Ascending aorta (tissue), 2 donors: ENCODE measurements at places on chromosomes 4 and X. TPM values are rescaled to one million over a fixed set of nuclear protein-coding genes. Genes with fewer than 3 reads are reported as not detected.

ERVMER34-1 gene
- total RNA-seq, result not detected

STPG2 gene
- not detected for total RNA-seq

NKX3-2 gene
- not detected for total RNA-seq

CDKL2 gene
- not detected for total RNA-seq

KLF8 gene
- 5.7 TPM for total RNA-seq

SCD5 gene
- total RNA-seq, result 28.0 TPM

MMRN1 gene
- total RNA-seq, result 109 TPM

P2RY10 gene
- not detected for total RNA-seq

SPANXB1 gene
- not detected for total RNA-seq

RLIM gene
- 11.9 TPM for total RNA-seq

DUX4 gene
- total RNA-seq, result not detected

TCEAL6 gene
- total RNA-seq, result not detected

SPACA5 gene
- total RNA-seq, result not detected

EDA2R gene
- 0.43 TPM for total RNA-seq

TMEM31 gene
- not detected for total RNA-seq

FMR1NB gene
- not detected for total RNA-seq

FHL1 gene
- total RNA-seq, result 850 TPM

CC2D2A gene
- 2.8 TPM for total RNA-seq

- H3K36me3 ChIP-seq, result no peaks in the 10 kb centered on the region
- H3K4me1 ChIP-seq, result no peaks in the 10 kb centered on the region
- no peaks in the 10 kb centered on the region for H3K27me3 ChIP-seq
- no peak overlapping the region for H3K4me3 ChIP-seq
- H3K27ac ChIP-seq, result no peak overlapping the region
Observed at GRCh38 chrX:154986826-154987575, 35.5 kb downstream of the F8 start.

GRCh38 chr4:168859100-168859499, 151.0 kb downstream of the CBR4 start:
- H3K4me1 ChIP-seq, result peaks cover 12% of the 10 kb centered on the region
- peak overlapping the region; percentile 99 for H3K27ac ChIP-seq
- no peak for DNase-seq
- H3K36me3 ChIP-seq, result peaks cover 24% of the 10 kb centered on the region
- H3K4me3 ChIP-seq, result no peak overlapping the region

- no peaks in the 10 kb centered on the region for H3K27me3 ChIP-seq
- H3K27ac ChIP-seq, result no peak overlapping the region
- DNase-seq, result no peak
- no peaks in the 10 kb centered on the region for H3K4me1 ChIP-seq
Observed at GRCh38 chrX:24214568-24214967, 65.0 kb downstream of the ZFX start.

- H3K36me3 ChIP-seq, result peaks cover 3% of the 10 kb centered on the region
- no peak for DNase-seq
- H3K4me3 ChIP-seq, result no peak overlapping the region
- H3K27ac ChIP-seq, result no peak overlapping the region
- H3K4me1 ChIP-seq, result no peaks in the 10 kb centered on the region
Observed at GRCh38 chr4:1945124-1945895, 63.5 kb downstream of the NELFA start.

DNA sequence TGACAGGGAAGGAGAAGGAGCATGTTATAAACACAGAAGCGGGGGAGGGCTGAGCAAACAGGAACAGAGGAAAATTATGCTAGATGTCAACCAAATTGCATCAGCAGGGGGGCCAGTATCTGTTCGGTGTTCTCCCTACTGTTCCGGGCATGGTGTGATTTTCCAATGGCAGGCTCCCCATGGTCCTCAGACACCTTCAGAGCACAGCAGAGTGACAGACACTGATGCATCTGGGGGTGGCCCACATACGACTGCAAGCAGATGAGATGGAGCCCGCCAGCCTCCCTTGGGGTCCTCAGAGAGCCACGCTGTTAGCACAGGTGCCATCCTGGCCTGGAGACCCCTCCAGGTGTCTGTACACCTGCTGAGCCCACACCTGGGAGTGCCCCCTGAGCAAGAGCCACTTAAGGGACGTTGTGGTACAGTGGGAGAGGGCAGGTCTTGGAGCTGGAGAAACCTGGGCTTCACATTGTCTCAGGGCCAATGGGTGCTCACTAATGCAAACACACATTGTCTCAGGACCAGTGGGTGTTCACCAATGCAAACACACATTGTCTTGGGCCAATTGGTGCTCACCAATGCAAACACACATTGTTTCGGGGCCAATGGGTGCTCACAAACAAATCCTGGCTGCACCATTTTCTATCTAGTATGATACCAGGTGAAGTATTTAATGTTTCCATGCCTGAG, 95.4 kb downstream of the SLC2A9 start:
- H3K36me3 ChIP-seq, result no peaks in the 10 kb centered on the region
- no peak for DNase-seq
- H3K4me3 ChIP-seq, result no peak overlapping the region
- H3K27me3 ChIP-seq, result no peaks in the 10 kb centered on the region
- H3K27ac ChIP-seq, result no peak overlapping the region

GRCh38 chrX:11881485-11882170, 123.6 kb downstream of the MSL3 start:
- H3K27me3 ChIP-seq, result no peaks in the 10 kb centered on the region
- H3K36me3 ChIP-seq, result no peaks in the 10 kb centered on the region
- no peaks in the 10 kb centered on the region for H3K4me1 ChIP-seq
- DNase-seq, result no peak

GRCh38 chrX:6382284-6382683, 152.6 kb downstream of the VCX3A start:
- H3K27ac ChIP-seq, result no peak overlapping the region
- H3K4me1 ChIP-seq, result no peaks in the 10 kb centered on the region
- H3K4me3 ChIP-seq, result no peak overlapping the region
- no peaks in the 10 kb centered on the region for H3K27me3 ChIP-seq
- no peak for DNase-seq
- H3K36me3 ChIP-seq, result no peaks in the 10 kb centered on the region

DNA sequence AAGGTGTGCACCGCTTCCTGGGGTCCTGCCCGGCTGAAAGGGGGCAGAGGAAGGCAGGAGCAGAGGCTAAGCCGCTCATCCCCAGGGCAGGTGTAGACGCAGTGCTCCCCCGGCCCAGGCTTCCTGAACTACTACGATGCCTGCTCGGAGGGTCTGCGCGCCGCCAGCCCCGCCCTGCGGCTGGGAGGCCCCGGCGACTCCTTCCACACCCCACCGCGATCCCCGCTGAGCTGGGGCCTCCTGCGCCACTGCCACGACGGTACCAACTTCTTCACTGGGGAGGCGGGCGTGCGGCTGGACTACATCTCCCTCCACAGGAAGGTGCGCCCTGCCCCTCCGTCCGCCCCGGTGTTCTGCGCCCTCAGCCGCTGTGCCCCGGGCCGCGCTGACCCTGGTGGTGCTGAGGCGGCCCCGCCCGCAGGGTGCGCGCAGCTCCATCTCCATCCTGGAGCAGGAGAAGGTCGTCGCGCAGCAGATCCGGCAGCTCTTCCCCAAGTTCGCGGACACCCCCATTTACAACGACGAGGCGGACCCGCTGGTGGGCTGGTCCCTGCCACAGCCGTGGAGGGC, 8.4 kb upstream of the SLC26A1 start:
- H3K27ac ChIP-seq, result no peak overlapping the region
- H3K27me3 ChIP-seq, result peaks cover 48% of the 10 kb centered on the region
- no peak overlapping the region for H3K4me3 ChIP-seq

DNA sequence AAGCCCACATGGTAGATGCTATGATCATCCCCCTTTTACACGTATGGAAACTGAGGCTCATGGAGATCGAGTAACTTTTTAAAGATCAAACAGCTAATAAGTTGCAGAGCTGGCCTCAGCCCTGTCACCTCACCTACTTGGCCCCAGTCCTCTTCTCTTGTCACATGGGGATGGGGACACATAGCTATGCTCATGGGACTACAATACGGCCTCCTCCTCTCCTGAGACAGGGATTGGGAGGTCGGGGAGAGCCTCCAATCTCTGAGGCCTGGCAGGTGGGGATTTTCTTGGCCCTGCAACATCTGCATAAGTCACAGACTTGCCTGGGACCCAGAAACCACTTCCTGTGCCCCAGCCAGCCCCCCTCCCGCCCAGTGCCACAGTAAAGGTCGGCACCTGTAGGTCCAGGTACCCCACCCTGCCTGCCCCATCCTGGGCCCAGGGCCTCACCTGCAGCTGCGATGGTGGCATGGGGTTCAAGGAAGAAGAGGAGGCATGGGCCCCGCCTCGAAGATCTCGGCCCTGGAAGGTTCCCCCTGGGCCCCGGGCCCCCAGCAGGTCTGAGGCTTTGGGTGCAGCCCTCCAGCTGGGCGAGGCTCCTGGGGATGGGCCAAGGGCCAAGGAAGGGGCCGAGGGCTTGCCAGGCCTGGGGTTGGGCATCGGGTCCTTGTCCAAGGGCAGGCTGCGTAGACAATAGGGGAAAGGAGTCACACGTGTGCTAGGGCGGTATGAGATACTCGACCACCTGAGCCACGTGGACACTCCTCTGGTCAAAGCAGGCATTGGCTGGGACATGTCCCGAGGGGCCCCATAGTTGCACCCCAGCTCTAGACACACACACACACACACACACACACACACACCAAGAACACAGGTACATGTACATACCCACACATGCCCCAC, 6.4 kb downstream of the FOXP3 start:
- no peak overlapping the region for H3K27ac ChIP-seq
- no peaks in the 10 kb centered on the region for H3K4me1 ChIP-seq
- DNase-seq, result no peak
- H3K36me3 ChIP-seq, result no peaks in the 10 kb centered on the region

DNA sequence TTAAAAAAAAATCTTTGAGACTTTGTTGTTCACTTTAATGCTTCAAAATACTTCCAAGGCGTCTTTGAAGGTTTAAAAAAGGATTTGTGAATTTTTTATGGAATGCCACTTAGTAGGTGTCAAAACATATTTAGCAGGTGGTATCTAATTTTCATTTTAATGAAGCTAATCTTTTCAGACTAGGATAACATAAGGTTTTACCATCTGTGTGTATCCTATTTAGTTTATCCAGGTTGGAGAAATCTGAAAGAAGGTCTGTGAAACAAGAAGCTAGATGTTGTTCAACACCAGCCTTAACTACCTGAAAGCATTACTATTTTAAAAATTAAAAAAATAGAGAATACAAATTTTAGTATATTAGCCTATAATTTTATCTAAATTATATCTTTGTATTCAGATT, 193.4 kb downstream of the GRID2 start:
- H3K36me3 ChIP-seq, result no peaks in the 10 kb centered on the region
- no peak for DNase-seq
- H3K27me3 ChIP-seq, result no peaks in the 10 kb centered on the region
- no peak overlapping the region for H3K27ac ChIP-seq
- H3K4me1 ChIP-seq, result no peaks in the 10 kb centered on the region

- peak overlapping the region; percentile 69 for H3K27ac ChIP-seq
- H3K4me1 ChIP-seq, result no peaks in the 10 kb centered on the region
- no peaks in the 10 kb centered on the region for H3K36me3 ChIP-seq
- no peaks in the 10 kb centered on the region for H3K27me3 ChIP-seq
- peak; percentile 51 for DNase-seq
Observed at GRCh38 chr4:139734875-139735380, 69.3 kb downstream of the MGST2 start.

DNA sequence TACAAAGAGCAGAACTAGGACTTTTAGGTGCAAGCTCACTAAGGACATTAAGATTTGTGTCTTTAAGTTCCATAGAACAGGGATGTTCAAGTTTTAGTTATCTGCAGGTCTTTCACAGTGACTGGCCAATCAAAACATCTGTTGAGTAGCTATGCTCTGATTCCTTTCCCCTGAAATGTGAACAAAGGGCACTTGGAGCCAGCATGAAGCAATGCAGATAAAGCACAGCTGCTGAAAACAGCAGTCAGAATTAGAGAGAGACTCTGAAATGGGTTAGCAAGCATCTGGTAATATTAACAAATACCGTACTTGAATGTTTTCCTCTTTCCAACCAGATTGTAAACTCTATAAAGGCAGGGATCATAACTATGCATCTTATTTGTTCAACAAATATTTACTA, 276.9 kb downstream of the RAB28 start:
- H3K36me3 ChIP-seq, result no peaks in the 10 kb centered on the region
- H3K4me1 ChIP-seq, result peaks cover 4% of the 10 kb centered on the region
- DNase-seq, result no peak

DNA sequence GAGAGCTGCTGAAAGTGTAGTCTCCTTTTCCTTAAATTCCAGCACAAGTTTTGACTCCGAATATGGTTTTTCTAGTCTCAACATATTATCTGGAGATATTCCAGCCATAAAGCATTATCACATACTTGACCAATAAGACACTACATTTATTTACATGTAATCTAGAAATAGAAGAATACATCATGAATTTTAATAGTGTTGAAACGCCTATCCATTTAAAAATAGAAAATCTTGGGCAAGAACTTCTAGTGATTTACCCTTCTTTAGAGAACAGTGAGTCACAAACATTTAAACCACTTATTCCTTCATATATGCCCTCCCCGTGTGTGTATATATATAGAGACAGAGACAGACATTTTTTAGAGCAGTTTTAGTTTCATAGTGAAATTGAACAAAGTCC, 161.5 kb downstream of the SOWAHB start:
- H3K4me1 ChIP-seq, result peaks cover 21% of the 10 kb centered on the region
- peak overlapping the region; percentile 97 for H3K27ac ChIP-seq
- H3K4me3 ChIP-seq, result no peak overlapping the region
- peaks cover 36% of the 10 kb centered on the region for H3K36me3 ChIP-seq
- no peak for DNase-seq

- no peaks in the 10 kb centered on the region for H3K27me3 ChIP-seq
- no peaks in the 10 kb centered on the region for H3K36me3 ChIP-seq
- no peak for DNase-seq
- no peak overlapping the region for H3K4me3 ChIP-seq
Observed at GRCh38 chrX:69808375-69808774, 192.5 kb downstream of the EDA start.

DNA sequence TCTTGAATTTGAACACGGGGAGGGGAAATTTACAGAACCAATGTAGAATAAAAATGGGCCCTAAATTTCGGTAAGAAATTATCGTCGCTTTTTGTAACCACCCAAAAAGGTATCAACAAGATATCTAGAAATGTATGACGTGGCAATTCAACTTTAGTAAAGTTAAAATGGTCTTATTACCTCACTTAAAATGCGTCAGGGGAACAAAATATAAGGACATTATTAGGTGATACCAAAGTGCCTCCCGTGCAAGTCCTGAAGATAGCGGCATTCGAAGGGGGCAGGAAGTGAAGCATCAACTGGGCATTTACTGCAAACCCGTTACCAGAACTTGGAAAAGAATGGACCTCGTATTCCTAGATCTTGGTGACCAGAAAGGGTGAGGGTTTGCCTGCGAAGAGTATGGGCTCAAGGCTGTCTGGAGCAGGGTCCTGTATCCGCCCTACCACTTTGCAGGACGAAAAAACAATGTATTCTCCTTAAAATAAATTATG, 980 bp downstream of the AP1S2 start:
- H3K27me3 ChIP-seq, result no peaks in the 10 kb centered on the region
- DNase-seq, result no peak
- H3K4me1 ChIP-seq, result no peaks in the 10 kb centered on the region
- peak overlapping the region; percentile 92 for H3K27ac ChIP-seq
- H3K36me3 ChIP-seq, result no peaks in the 10 kb centered on the region
- H3K4me3 ChIP-seq, result peak overlapping the region; percentile 84

- no peaks in the 10 kb centered on the region for H3K27me3 ChIP-seq
- H3K4me3 ChIP-seq, result no peak overlapping the region
- no peak for DNase-seq
- peaks cover 7% of the 10 kb centered on the region for H3K4me1 ChIP-seq
Observed at GRCh38 chr4:148430854-148431253, 11.4 kb downstream of the NR3C2 start.

GRCh38 chr4:82376109-82376508, 2.3 kb upstream of the HNRNPD start:
- H3K4me1 ChIP-seq, result no peaks in the 10 kb centered on the region
- DNase-seq, result no peak
- H3K27ac ChIP-seq, result no peak overlapping the region
- H3K27me3 ChIP-seq, result no peaks in the 10 kb centered on the region
- no peaks in the 10 kb centered on the region for H3K36me3 ChIP-seq

- H3K27me3 ChIP-seq, result no peaks in the 10 kb centered on the region
- no peak for DNase-seq
- H3K4me1 ChIP-seq, result peaks cover 8% of the 10 kb centered on the region
- H3K27ac ChIP-seq, result no peak overlapping the region
Observed at GRCh38 chr4:39922399-39922798, 55.3 kb downstream of the PDS5A start.
